ENCODE measurements at places on chromosomes 6 and 20.
A peak's percentile ranks its signal among the peaks of the same experiment; 100 is the strongest.

DNA sequence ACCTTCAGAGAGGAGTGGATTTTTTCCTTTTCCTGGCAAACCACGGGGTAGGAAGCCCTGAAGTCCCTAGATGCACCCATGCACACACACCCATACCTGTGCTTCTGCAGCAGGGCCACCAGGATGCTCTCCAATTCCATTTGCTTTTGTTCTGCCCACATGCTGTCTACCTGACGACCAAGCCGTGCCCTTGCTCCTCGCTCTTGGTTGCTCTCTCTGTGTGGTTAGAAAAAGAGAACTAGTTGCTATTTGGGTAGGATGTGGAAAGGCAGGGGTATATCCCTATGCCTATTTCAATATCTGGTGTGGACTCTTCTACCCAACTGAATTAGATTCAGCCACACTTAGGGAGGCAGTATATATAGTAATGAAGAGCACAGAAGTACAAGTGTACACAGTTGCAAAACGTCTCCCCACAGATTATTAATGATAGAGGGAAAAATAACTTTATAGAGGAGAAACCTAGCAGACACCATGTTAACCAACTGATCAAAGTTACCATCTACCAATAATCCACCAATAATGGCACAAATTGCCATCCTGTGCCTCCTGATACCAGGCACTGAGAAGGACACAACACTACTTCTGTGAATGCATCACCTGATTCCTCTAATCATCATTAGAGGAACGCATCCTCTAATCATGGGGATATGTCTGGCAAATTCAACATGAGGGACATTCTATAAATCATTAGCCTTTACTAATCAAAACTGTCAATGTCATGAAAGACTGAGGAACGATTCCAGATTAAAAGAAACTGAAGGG is 7.3 kb downstream of the GHRH start:
- DNase-seq: no peak

DNA sequence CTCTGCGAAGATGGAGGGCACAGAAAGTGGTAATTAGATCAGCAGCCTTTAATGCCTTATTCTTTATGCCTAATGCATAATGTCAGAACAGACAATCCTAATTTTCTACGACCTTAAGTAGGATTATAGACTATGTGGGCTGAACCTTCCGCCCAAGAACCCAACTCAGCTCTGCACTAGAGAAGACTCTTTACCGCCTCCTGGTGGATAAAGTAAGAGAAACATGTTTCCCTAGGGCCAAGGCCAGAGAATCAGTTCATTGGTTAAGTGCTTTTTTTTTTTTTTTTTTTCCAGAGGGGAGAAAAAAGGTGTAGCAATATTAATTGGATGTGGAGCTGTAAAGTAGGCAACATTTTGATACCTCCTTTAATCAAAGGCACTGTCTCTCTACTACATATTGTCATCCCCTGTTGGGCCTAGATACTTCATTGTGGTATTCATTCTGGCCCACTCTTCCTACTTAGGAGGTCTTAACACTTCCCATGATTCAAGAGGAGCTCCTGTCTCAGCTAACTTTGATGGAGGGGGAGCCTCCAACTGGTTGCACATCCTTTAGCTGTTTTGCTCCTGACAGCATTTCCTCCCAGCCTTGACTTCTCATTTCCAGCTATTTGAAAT is 124.9 kb upstream of the NRN1 start:
- DNase-seq: no peak

DNA sequence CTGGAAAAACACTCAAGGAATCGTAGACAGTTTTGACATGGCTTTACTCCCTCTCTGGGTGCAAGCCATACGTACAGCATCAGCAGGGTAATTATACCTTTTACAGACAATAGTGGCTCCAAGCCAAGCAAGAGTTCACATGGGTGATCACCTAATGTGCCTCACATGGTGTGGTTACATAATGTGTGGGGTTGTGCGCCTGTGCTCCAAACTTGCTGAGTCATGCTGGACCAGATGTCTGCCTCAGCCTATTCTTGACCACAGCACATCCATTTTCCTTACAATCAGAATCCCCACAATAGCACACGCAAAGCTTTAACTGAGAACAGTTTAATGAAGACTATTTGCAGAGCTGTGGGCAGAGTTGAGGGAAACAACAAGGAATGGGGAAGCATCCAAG is 74.5 kb downstream of the ALDH8A1 start:
- DNase-seq: no peak

GRCh38 chr20:34998331-34998950 is 42.8 kb downstream of the MYH7B start:
- DNase-seq: no peak

DNA sequence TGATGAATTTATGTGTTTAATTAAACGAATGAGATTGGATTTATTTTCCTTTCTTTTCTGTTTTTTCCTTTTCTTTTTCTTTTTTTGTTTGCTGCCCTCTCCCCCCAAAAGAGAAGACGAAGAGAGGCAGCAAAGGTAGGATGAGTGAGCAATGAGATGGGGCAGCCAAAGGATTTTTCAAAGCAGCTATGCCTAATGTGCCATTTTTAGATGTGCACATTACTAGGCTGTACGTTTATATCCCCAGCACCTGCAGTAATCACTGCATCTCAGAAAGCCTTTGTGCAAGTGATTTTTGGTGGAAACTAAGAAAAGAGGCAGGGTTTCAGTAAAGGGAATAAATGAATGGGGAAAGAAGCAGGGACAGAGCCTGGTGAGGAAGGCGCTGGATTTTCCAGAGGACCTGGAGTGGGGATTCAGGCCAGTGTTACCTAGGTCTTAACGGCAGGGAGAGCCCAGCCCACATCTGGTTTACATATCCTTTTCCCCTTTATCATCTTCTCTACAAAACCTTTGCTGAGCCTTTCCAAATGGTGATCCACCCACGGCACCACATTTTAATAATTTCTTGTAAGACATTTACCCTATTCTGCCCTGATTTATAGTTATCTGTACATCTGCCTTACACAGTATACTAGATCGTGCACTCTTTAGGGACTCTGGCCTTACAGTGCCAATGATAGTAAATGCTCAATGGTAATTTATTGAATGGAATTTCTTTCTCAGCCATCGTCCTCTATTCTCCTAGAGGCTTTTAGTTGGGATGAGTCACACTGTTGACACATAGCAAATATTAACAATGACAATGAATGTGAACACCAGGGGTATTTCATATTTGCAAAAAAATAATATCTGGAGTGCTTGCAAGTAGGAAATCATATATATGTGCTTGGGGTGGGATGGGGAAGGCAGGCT is 38.3 kb upstream of the ATXN1 start:
- DNase-seq: peak; percentile 9

DNA sequence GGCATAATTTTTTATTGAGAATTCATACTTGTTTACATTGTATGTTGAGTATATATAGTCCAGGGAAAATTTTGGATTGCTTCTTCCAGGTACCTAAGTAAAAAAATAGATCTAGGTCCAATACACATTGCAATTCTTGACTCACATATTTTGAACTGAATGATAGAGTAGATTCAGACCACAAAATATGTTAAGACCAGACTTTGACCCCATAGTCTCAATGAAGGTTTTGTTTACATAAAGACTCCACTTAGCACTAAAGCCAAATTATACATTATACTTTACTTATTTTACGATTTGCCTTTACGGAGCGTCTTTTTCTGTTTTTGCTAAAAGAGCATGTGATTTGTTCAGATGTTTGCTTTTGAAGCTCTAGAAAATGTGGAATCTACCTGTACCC is 144.1 kb upstream of the PTCHD4 start:
- DNase-seq: no peak

DNA sequence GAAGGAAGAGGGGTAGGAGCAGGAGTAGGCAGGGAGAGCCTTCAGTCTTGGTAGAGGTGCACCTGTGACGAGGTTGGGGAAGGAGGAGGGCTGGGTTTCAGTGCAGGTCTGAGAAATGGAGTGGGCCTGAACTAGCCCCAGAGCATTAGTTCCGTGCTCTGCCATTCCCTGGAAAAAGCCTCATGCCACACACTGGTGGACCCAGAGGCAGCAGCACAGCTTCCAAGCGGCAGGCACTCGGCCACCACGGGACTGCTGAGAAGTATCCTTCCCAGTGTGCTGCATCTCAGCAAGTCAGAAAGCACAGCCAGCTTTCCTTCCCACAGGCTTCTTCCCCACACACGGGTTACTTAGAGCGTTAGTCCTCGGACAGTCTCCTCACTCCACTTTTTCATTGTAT is 77.3 kb upstream of the KIF25 start:
- DNase-seq: no peak

Measured in BJ (cell line).